Fibroblast of villous mesenchyme (primary cell): ENCODE measurements at places on chromosomes 6 and 20. TPM values are rescaled to one million over a fixed set of nuclear protein-coding genes. Genes with fewer than 3 reads are reported as not detected.

- DNase-seq: no peak
These were observed 33.8 kb downstream of the GRM4 start for GRCh38 chr6:34112126-34112525.

DNA sequence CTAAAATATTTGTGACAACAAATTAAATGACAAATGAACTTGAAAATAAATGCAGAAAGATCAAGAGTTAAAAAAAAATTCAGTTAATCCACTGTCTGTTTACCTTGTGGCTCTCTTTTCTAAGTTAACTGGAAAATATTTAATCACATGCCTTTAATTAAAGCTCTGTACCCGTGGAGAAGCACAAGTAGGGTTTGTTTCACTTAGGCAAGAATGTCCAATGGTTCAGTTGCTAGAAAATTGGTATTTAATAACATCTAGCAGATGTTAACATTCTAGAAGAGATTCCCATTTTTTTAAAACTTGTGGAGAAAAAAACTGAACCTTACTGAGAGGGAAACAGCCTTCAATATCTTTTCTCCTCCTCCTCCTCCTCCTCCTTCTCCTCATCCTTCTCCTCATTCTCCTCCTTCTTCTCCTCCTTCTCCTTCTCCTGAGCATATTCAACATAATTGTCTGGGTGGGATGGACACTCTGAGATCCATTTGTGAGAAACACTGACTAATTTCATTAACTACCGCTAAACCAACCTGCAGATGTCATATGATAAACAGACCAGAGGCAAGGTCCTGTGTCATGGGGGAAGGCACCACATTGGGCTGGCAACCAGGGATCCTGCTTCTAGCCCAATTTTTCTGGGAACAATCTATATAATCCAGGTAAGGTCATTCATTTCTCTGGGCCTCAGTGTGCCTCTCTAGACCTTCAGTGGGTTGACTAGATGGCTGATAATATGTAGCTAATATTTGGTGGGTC lies 44.1 kb upstream of the AKIRIN2 start:
- no peak for DNase-seq

DNA sequence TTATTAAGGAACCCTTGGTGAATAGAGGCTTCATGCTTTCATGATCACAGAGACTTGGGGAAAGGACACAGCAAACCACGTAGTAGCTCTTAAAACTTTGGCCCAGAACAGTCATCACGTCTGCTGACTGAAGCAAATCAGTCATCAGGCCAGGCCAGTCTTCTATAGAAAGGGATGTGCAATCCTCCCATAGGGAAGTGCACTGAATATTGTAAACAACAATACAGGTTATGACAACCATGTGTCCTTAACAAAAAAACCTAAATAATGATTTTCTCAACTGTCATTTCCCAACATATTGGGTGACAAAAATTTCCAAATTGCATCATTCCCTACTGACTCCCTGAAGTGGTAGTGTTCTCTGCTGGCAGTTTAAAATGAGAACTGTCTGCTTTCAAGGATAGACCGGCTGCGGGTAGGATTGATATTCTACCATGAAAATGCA lies 388.2 kb upstream of the CITED2 start:
- DNase-seq: peak; percentile 40

- DNase-seq: no peak
These were observed 9.8 kb downstream of the NEDD9 start for GRCh38 chr6:11222385-11223277.

- no peak for DNase-seq
These were observed 158.5 kb downstream of the NFATC2 start for GRCh38 chr20:51383891-51384510.

GRCh38 chr6:79954849-79955248 lies 7.5 kb upstream of the ELOVL4 start:
- no peak for DNase-seq

DNA sequence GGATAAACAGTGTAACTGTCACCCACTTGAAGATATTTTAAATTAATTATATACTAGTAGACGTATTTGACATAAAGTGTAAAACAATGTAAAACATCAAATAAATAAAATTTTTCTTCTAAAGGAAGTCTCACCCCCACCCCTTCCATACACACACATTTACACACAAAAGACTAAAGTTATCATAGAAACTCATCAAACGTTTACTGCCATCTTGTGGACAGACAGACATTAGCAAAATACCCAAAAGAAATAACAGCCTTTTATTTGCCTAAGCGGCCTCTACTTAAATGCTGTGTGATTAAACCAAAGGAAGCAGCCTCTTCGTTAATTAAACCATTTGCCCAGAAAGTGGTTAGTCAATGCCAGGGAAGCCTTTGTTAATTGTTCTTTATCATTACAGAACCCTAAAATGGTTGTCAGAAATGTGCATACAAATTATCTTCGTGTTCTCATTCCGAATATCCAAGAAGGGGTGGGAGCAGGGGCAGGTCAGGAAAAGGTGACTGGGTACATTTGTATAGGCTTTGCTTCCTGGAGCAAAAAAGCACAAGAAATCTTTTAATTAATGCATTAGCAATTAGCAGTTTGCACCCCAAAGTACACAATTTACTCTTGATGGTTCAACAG lies 176.2 kb upstream of the SASH1 start:
- peak; percentile 69 for DNase-seq

- peak; percentile 80 for DNase-seq
These were observed 4.1 kb upstream of the PHACTR2 start for GRCh38 chr6:143673669-143674068.

GRCh38 chr20:50691573-50692551 lies 520 bp upstream of the RIPOR3 start:
- DNase-seq: peak; percentile 84

GRCh38 chr6:111604259-111605099 lies 1.2 kb downstream of the TRAF3IP2 start:
- DNase-seq: peak; percentile 89

GRCh38 chr6:74000666-74001490 lies 304.9 kb downstream of the CD109 start:
- DNase-seq: peak; percentile 20

GRCh38 chr6:13568970-13569369 lies 5.4 kb upstream of the SIRT5 start:
- DNase-seq: no peak

GRCh38 chr6:63352069-63352543 lies 32.3 kb upstream of the LGSN start:
- DNase-seq: peak; percentile 71

DNA sequence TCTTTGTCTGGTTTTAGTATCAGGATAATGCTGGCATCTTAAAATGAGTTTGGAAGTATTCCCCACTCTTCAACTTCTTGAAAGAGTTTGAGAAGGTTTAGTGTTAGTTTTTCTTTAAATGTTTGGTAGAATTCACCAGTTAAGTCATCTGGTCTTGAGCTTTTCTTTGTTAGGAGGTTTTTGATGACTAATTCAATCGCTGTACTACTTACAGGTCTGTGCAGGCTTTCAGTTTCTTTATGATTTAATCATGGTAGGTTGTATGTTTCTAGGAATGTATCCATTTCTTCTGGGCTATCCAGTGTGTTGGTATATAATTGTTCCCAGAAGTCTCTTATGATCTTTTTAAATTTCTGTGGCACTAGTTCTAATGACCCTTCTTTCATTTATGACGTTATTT lies 215.5 kb downstream of the LRFN2 start:
- no peak for DNase-seq

DNA sequence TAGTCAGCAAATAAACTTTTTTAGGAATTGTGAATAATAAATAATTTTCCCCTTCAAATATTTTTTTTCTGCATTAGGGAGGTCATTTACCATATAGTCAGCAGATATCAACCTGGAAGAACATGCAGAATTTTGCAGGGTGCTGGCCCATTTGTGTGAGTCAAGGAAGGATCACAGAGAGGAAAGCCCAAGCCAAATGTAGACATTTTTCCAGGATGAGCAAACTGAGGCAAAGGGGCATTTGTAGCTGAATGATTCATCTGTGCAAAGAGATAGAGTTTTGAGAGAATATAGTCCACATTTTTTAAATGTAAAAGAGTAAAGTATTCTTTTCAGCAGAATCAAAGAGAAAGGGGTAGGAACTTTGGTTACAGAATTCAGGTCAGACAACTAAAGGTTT lies 555.5 kb upstream of the MARCKS start:
- no peak for DNase-seq

GRCh38 chr20:1002682-1003561 lies 811 bp upstream of the RSPO4 start:
- DNase-seq: no peak

GRCh38 chr20:3751675-3752385 lies 15.7 kb downstream of the ADISSP start:
- DNase-seq: peak; percentile 42

GRCh38 chr6:28880894-28881780 lies 42.6 kb downstream of the TRIM27 start:
- peak; percentile 79 for DNase-seq

GRCh38 chr20:62142252-62143080 lies 728 bp downstream of the PSMA7 start:
- DNase-seq: no peak

- DNase-seq: peak; percentile 42
These were observed 14.7 kb upstream of the PYGB start for GRCh38 chr20:25233016-25233772.

DNA sequence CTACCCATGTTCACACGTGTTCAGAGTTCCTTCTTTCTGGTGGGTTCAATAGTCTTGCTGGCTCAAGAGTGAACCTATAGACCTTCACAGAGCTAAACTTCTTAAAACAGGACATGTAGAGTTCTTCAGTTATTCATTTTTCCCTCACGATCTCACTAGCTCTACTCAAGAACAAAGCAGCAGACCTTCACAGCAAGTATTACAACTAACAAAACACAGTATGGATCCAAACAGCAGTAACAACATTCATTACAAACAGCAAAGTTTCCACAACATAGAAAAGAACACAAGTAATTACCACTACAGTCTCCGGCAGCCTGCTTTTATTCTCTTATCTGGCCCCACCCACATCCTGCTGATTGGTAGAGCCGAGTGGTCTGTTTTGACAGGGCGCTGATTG lies 39.5 kb upstream of the MCUR1 start:
- DNase-seq: no peak

- peak; percentile 79 for DNase-seq
These were observed 57.9 kb upstream of the EMILIN3 start for GRCh38 chr20:41424546-41424945.

DNA sequence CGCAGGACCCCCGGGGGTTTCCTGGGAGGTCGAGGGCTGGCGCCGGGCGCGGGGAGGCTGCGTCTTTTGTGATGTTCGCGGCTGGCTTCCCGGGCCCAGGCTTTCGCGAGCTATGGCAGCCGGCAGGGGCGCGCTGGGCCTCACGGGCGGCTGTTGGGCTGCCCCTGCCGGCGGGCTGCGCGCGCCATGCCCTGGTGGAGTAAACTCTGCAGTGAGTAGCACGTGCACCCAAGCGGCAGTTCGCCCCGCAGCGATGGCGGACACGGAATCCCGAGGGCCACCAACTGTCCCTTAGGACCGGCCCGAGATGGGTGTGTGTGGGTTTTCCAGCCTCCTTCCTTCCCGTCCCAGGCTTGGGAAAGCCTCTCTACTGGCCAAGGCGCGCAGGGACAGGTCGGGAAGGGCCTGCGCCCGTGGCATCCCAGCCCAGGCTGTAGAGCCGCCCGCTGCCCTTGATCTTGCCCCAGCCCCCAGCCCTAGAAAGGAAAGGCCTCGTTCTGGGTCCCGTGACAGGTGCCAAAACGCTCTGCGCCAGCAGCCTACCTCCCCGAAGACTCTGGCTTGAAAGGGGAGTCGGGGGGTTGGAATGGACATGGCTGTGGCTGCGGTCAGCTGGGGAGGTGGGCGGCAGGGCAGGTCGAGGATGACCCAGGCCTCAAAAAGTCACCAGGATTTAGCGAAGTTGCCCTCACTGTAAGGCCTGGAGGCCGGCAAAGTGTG lies 49.7 kb downstream of the ZBTB2 start:
- DNase-seq: no peak

CPNE5 gene
- under 0.01 and 0.32 TPM in 2 replicates for total RNA-seq

RBBP8NL gene
- total RNA-seq: not detected in 2 replicates

CALHM4 gene
- not detected in 2 replicates for total RNA-seq

RAD21L1 gene
- total RNA-seq: not detected in 2 replicates

GPR6 gene
- not detected in 2 replicates for total RNA-seq

ZNF165 gene
- total RNA-seq: 0.32 and 0.86 TPM in 2 replicates

CDS2 gene
- 20.9 and 32.4 TPM in 2 replicates for total RNA-seq

RSPH9 gene
- total RNA-seq: 0.86 and 0.97 TPM in 2 replicates

ELOVL5 gene
- total RNA-seq: 78.0 and 118 TPM in 2 replicates

NAPB gene
- 9.5 and 9.7 TPM in 2 replicates for total RNA-seq
